ENCODE measurements at places on chromosomes 1 and 21.

DNA sequence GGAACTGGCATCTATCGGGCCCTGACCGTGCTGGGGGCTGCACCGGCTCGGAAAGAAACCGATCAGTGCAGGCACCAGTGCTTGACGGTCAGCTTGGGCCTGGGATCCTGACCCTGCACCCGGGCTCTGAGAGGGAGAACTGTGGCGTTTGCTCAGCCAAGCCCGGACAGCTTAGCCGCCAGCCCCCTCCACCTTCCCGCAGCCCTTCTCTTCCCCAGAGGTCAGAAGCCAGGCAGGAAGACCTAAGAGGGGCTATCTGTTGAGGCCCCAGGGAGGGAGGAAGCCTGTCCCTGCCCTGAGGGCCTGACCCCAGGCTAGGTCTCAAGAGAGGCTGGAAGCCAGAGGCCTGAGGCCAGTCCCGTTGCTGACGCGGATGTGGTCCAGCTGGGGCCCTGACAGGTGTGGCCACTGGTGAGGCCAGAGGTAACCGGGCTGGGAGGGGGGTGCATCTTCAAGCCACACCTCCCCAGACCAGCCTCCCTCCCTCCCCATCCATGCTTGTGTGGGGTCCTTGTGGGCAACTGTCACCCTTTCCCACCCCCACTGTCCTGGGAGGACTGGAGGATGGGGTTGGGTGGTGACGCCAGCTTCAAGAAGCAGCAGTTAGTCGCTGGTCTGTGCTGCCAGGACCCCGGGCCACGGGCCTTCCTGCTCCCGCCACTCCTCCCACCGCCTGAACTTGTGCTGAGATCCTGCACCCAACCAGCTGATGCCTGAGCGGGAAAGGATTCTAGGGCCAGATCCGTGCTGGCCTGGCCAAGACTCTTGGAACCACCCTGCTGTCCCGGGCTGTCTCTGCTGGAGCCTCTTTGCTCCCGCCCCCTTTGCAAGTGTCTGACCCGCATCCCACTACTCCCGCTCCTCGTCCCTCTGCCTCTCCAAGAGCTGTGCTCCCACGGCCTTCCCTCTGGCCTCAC is 2.6 kb upstream of the DVL1 start:
- no peak for DNase-seq

GRCh38 chr1:61337981-61338848 is 255.9 kb downstream of the NFIA start:
- DNase-seq, result peak; percentile 40

DNA sequence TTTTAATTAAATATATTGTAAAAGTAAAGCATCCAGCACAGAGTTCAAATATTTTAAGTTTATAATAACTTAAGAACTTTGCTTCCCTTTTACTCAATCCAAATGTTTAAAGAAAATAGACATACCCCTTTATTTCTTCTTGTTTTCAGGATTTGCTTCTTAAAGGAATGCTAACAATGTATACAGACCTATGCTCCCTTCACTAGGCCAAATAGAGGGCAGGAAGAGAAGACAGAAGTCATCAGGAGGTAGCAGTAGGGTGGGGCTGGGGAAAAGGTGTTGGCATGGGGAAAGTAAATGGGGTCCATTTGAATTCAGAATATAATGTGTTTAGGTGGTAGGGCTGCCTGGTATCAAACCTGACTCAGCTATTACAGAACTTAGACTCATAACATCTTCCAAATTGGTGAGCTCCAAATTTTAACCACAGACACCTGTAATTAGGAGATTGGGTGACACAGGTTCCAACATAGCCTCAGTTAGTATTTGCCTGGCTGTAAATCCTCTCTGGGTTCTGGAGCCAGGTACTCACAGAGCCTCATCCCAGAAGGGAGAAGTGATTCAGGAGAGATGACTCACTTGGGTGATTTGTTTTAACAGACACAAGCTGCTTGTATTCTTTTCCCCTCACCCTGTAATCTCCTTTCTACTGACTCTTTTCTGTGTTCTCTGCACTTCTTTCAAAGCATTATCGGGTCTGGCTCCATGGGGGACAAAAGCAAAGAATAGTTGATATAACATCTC is 60.1 kb upstream of the DUSP10 start:
- DNase-seq, result no peak

DNA sequence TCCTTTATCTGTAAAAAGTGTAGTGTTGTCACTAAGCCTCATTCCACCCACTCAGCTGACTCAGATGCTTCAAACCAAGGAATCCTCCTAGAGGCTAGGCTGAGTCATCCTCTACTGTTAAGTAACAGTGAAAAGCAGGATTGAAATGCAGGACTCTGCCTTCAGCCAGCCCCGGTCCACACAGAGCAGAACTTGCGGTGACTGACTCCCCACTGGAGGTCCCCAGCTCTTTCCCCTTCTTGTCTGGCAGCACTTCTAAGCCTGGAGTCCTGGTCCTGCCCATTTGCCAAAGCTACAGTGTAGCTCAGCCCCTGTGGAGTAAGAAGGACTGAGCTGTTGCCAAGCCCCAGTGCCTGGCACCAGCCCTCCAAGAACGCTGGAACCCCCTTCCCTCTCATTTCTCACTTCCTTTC is 1.7 kb downstream of the RAB7B start:
- no peak for DNase-seq

DNA sequence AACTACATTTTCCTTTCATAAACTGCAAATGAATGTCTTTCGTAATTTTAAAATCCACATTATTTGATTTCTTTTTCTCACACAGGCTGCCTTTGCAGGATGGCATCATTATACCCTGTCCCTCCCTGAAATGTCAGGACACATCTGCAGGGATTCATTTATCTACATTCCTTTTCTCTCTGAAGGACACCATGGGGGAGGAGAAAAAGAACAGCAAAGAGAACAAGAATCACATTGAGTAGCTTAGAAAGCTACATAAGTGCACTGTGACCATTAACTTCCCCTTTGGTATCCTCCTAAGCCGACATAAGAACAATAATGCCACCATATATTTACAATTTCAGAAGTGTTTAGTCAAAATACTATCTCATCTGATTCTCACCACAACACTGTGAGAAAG is 129.5 kb downstream of the PIGK start:
- no peak for DNase-seq

DNA sequence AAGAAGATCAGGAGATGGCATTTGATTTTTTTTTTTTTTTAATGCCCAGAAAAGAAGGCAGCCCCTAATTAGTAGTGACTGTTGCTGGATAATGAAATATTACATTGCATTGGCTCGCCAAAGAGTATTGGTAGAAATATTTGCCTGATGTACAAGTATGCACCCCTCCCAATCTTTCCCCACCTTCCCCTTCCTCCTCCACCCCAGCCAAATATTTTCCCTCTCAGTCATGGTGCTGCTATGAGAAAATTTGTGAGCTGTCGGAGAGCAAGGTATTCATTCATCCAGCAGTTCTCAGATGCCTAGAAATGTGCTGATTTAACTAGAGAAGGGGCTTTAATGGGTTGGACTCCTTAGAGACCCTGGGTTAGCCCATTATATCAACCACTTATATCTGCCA is 50.5 kb upstream of the IKBKE start:
- no peak for DNase-seq

Data from DMS 273 treated with DMSO at 0.1 percent for 48 hours (cell line).